ENCODE measurements at places on chromosomes 12 and 14.
A peak's percentile ranks its signal among the peaks of the same experiment; 100 is the strongest.

DNA sequence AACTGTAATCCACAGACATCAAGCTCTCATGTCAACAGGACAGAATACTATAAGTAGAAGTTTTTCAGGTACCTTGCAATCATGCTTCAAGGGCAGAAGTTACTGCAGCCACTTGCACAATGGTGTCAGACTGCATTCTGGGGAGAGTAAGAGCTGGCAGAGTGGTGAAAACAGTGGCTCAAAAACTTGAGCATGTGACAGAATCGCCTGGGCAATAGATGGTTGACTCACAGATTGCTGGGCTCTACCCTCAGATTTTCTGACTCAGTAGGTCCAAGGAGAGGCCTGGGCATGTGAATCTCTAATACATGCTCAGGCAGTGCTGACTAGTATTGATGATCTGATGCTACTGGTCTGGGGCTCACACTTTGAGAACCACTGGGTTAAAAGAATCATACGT lies 187.8 kb downstream of the TBX5 start:
- no peak for DNase-seq

- peak; percentile 17 for DNase-seq
Measured at GRCh38 chr14:71138448-71139293, 231.4 kb downstream of the PCNX1 start.

DNA sequence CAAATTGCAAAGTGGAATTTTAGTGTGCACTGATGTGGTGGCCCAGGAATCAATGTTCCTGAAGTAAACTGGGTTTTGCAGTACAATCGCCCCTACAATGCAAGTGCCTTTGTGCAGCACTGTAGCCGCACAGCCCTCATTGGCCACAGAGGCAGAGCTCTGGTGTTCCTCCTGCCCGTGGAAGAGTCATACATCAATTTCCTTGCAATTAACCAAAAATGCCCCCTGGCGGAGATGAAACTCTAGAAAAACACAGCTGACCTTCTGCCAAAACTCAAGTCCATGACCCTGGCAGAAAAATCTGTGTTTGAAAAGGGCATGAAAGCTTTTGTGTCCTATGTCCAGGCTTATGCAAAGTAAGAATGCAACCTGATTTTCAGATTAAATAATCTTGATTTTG lies 117.9 kb upstream of the PRB2 start:
- DNase-seq: no peak

- no peak for DNase-seq
Measured at GRCh38 chr12:30774599-30774998, 19.8 kb upstream of the CAPRIN2 start.

- DNase-seq: peak; percentile 66
Measured at GRCh38 chr12:30847259-30847658, 79.3 kb upstream of the TSPAN11 start.

- no peak for DNase-seq
Measured at GRCh38 chr14:90795744-90796143, 20.5 kb downstream of the TTC7B start.

- DNase-seq: no peak
Measured at GRCh38 chr14:85617791-85618190, 87.8 kb downstream of the FLRT2 start.

DNA sequence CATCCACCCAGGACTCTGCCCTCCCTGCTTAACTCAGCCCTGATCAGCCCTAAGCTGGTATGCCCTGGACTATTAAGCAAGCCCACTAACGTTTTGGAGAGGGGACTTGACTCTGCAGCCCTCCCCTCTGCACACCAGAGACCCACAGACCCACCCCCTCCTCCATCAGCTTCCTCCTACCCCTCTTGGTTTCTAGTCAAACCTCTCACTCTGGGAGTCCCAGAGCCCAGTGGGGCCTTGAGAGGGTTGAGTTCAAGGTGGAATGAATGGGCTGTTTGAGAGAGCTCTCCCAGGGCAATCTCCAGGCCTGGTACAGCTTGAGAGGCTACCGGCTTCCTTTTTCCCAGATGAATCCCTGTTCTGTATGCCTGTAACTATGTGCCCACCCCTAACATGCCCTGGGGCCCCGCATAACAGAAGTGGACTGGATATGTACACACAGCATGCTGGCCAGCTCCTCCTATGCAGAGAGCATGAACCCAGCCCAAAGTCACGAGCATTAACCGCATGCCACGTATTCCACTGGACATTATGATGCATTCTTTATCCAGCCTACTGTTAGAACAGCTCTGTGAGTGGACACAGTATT lies 43.6 kb downstream of the IRF2BPL start:
- no peak for DNase-seq

GRCh38 chr12:107590814-107591375 lies 94.7 kb upstream of the PWP1 start:
- no peak for DNase-seq

- no peak for DNase-seq
Measured at GRCh38 chr12:59459966-59460660, 135.7 kb upstream of the SLC16A7 start.

DNA sequence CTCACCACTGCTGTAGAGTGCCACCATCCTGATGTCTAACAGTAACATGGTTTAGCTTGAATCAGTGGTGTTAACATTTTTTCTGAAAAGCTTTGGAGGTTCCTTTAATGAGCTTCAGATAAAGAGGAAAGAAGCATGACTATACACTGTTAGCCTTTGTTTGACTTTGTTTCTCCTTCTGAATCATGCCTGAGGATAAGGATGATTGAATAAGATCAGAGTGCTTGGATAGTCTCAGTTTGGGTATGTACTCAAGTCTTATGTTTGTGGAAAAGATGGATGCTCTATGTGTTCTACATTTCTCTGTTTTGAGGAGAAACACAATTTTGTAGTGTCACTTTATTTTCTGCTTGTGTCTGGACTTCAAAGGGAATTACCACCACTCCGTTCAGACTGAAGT lies 42.0 kb downstream of the GPATCH2L start:
- DNase-seq: no peak

DNA sequence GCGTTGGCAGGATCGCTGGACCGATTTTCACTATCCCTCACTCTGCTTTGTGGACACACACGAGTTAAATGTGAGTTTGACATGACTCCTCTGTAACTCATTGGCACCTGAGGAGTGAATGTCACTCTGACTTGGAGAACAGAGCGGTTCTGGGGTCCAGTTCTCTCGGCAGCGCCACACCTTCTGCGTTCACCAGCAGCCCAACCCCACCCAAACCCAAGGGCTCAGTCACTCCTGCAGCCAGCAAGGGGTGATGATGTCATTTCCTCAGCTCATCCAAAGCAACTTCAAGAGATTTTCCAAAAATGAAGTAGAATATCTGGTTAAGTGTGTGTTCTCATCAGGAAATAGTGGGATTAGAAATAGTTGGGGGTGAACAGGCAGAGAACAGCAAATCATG lies 36.3 kb downstream of the ADGRD1 start:
- no peak for DNase-seq

DNA sequence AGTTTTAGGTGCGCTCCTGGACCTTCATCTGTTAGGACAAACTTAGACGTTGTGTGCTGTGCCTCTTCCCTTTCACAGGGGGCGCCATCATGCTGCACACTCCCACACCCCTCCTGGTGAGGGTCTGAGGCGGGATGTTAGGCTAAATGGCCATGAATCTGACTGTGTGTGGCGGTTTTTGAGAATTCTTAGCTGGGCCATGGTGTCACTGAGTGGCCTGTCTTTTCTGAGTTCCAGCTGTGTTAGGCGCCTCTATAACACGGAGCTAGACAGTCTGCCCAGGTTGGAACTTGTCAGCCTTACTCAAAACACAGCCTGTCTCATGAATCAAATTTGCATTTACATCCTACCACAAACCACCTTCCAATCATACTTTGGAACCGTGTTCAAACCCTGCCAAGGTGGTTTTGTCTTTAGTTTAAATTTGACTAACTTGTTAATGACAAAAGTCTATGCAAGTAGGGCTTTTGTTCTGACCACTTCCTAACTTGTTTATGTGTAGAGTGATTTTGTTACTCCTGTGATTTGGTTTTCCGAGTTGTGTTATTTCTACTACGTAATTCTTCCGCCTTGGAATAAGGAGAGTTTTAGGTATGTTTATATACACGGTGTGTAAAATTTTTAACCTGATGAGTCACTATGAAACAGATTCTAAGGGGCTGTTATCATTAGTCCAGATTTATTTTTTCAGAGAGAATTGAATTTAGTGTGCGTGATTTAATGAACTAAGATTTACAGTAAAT lies 19.6 kb downstream of the ACVR1B start:
- no peak for DNase-seq

DNA sequence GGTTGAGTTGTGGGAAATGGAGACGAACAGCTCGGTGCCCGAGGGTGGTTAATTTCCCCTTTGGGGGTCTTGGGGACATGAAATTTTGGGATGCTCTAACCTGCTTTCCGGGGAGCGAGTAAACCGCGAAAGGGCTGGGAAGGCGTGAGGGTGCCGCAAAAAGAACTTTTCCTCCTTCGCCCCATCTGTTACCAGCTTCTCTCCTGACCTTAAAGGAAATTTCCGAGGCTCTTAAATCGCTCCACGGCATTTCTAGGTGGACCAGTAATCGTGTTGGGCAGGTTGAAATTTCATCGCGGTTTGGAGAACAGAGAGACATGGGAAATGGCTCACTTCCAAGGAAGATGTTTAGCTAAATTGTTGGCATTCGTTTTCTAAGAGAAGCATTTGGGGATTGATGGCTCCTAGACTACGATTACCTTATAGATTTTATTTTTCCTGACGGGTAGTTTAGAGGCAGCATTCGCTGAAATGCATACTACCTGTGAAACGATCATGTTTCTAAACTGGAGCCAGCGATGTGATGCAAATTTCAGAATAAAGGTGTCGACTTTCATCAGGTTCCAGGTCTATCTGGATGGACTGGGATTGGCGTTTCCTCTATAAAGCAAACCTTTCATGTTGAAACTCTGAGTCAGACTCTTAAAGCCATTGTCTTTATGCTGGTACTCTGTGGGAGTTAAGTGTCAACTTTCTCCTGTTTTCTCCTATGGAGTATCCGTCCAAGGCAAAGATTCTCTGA lies 414.5 kb downstream of the PCNX1 start:
- no peak for DNase-seq

GRCh38 chr12:58818546-58818945 lies 101.8 kb downstream of the LRIG3 start:
- DNase-seq: no peak

DNA sequence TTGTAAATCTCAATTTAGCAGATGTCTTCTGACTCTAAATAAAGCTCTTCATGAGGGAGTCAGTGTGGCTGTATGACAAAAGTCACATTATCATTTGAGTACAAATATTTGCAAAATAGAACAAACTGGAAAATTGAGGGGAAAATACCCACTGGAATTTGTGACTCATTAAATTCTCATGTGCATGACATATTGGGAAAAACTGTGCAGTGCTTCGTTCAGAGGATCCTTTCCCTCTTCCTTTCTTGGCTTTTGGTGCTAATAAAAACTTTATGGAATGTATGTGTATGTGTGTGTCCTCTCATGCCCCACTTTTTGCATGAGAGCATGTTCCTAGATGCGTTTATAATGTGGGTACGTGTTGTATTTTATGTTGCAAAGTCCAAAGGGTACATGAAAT lies 267.8 kb downstream of the KTN1 start:
- no peak for DNase-seq

DNA sequence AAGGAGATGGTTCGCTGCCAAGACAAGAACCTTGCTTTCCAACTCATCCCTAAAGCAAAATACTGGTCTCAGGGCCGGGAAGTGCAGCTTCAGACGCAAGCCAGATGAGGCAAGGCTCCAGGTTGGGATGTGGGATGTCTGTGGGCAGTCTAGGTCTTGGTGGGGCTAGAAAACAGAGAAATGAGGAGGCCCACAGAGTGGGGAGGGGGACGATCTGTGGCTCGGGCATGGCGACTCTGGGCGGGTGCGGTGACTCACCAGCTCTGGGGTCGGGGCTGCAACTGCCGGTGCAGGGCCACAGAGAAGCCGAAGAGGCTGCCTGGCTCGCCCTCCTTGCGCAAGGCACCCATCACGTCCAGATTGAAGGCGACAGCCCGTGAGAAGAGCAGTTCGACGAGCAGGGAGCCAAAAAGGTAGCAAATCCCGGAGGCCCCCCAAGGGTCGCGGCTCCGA lies 459 bp downstream of the ITGA7 start:
- peak; percentile 40 for DNase-seq

DNA sequence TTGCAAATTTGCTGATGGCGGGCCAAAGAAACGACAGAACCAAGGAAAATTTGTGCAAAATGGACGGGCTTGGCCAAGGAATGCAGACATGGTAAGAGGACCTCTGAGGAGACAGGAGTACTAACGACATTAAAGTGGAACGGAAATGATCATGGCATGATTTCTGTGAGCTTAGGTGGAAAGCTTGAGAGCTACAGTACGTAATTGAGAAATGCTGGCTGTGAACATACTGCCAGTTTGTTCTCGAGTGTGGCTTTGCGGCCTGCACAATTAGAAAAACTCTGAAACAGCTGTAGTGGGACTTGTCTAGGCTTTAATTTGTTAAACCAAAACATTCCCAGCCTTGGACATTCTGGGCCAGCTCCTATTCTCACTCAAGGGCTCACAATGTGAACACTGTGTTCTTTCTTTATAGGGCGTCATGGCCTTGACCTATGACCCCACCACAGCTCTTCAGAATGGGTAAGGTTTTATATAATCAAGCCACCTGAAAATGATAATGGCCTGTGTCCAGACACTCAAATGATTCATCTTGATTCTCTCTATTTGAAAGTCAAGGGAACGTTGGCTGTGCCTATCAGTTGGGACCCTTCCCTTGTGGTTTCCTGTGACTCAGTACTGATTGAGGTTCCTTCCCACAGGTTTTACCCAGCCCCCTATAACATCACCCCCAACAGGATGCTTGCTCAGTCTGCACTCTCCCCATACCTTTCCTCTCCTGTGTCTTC lies 48.5 kb downstream of the BAZ2A start:
- DNase-seq: no peak

- DNase-seq: no peak
Measured at GRCh38 chr14:104941508-104942365, 17.1 kb downstream of the PLD4 start.

GRCh38 chr12:115191342-115191741 lies 507.4 kb upstream of the TBX3 start:
- no peak for DNase-seq

- no peak for DNase-seq
Measured at GRCh38 chr12:91852634-91853033, 293.0 kb downstream of the BTG1 start.

- no peak for DNase-seq
Measured at GRCh38 chr14:36254020-36254624, 66.3 kb downstream of the MBIP start.

DNA sequence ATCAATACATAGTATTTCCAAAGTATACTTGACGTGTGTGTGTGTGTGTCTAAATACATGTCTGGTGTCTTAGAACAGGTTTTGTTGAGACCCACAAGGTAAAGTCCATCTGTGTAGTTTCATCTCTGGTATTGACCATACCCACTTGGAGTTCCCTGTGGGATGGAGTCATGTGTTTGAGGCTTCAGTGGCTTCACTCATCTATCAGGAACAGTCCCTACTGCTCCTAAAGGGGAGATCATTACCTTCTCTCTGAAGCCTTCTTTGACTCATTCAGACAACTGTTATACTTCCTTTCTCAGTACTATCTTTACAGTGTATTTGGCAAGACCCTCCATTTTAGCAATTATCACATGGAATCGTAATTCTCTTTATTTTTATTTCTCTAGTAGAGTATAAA lies 14.2 kb downstream of the RAB21 start:
- no peak for DNase-seq

- DNase-seq: no peak
Measured at GRCh38 chr14:75267141-75267721, 11.4 kb upstream of the FOS start.
